ENCODE measurements at places on chromosomes 2 and 18. TPM values are rescaled to one million over a fixed set of nuclear protein-coding genes. Genes with fewer than 3 reads are reported as not detected.

C18orf54 gene
- total RNA-seq, result 1.7 TPM

PID1 gene
- total RNA-seq, result 8.0 TPM

RAMP1 gene
- total RNA-seq, result 151 TPM

DNAJC27 gene
- total RNA-seq, result 8.6 TPM

SPR gene
- total RNA-seq, result 55.8 TPM

SNORC gene
- 1.3 TPM for total RNA-seq

GAL3ST2 gene
- not detected for total RNA-seq

DNA sequence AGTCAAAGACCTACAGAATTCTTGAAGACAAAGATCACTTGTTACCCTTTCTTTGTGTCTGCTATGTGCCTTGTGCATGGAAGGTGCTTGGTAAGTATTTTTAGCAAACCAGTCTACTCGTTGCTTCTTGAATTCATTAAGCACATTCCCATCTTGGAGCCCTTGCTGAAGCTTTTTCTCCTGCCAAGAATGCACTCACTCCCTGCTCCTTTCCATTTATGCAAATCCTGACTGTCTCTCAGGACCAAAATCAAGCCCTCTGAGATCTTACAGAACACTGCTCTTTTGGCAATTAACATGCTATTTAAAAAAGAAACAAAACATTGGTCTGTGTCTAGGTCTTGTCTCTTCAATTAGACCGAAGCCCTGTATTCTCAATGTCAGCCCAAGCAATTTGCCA lies 75.8 kb downstream of the CLHC1 start:
- DNase-seq, result no peak

DNA sequence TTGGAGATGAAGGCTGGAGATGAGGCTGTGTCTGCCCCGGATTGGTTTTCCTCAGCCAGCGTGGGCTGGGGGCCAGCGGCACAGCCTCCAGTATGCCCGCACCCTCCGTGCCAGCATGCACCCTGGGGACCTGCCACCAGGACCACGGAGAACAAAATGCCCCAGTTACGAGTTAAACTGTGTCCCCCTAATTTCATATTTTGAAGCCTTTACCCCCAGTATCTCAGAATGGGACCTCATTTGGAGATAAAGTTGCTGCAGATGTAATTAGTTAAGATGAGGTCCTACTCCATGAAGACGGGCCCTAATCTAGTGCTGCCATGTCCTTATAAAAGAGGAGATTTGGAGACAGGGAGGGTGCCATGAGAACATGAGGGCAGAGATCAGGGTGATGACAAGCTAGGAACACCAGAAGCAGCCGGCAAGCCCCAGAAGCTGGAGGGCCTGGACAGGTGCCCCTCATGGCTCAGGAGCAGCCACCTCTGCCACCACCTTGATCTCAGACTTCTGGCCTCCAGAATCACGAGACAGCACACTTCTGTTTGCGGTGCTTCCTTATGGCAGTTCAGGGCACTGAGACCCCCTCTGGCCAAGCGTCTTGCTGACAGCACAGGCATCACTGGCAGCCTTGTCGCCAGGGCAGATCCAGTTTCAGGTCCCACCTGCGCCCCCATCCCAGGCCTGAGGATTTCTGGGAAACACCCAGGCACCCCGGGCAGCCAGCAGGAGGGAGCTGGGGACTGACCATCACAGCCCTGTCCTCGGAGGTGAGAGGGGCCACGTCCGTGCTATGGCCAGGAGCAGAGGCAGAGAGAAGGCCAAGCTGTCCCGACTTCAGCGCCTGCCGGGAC lies 29.4 kb downstream of the KIF1A start:
- peak; percentile 9 for DNase-seq

GRCh38 chr2:8324901-8325300 lies 357.0 kb upstream of the ID2 start:
- no peak for DNase-seq

DNA sequence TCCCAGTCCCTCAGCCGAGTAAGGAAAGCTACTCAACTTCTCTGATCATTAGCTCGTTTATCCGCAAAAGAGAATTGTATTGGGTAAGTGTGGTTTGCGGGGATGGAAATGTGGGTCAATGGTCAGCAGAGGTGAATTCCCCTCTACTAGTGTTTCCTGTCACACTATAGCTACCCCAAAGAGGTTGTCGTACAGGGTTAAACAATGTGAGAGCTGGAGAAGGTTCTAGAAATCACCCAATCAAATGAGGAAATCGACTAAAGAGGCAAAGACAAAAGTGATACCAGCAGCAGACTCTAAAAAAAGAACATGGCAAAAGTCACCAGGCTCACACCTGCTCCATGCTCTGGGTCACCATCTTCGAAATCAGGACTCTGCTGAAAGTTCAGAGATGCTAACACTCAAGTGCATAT lies 144.7 kb upstream of the ITGA4 start:
- no peak for DNase-seq

- DNase-seq, result peak; percentile 58
These were observed 773 bp downstream of the CMPK2 start for GRCh38 chr2:6864923-6865345.

DNA sequence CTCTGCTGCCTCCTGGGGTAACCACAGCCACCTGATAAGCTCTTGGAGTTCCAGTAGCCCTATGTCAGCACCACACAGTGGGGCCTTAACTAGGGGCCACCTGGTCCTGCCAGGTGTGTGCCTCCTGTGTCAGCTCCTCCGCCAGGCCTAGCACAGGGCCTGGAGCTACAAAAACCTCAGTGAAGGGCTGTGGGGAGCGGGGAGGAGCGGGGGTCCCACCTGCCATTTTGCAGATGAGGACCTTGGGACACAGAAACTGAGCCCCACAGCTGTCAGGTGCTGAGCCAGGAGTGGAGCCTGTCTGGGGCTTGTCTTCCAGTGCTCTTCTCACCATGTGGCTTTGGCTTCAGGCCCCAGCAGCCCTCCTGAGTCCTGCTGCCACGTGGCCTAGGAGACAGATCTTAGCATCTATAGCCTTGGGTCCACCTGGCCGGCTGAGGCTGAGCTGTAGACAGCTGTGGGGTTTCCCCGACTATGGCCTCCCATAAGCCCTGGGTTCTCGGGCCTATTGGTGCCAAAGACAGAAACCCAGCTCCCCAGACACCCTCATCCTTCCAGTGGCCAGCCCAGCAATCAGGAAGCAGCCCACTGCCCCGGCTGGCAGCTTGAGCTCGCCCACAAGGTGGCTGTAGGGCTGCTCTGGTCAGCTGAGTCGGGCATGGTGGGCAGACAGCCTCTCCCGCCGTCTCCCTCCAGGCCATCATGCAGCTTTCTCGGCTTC lies 104.5 kb upstream of the MCFD2 start:
- no peak for DNase-seq

DNA sequence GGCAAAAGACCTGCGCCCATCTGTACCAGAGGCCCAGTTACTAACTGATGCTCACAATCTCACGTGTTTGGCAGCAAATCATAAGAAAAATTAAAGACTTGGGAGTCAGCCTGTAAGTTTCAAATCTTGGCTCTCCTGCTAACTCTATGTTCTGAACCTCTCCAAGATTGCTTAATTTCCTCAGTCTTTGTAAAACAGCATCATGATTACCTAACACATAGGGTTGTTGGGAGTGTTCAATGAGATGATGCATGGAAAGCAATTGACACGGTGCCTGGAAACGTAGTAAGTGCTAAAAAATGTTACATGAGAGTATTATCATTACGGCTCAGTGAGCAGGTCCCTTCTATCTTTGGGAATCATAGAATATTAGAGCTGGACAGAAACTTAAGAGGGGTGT lies 497.6 kb upstream of the TCF4 start:
- no peak for DNase-seq

- DNase-seq, result no peak
These were observed 716.2 kb upstream of the FANCL start for GRCh38 chr2:58957188-58957840.

Measured in left ventricle myocardium superior (tissue), 1 donor.